ENCODE measurements at places on chromosomes 5 and 9.

DNA sequence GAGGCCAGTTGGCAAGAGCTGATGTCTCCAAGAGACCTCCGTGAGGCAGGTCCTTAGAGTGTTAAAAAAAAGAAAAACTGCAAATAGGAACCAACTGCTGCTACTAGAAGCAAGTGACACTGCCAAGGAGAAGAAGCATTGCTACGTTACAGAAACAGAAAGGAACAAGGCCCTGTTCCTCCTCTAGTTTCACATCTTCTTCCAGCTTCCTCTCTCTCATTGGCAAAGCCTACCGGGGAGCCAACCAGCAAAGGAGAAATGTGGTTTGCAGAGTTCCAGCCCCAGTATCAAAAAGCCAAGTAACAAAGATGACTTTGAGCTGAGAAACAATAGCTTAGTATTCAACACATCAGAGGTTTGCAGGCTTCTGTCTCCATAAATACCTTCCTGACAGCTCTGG lies 145.9 kb downstream of the PRELID2 start:
- no peak for DNase-seq

- no peak for DNase-seq
Observed at GRCh38 chr9:121233906-121234831, 32.5 kb upstream of the RAB14 start.

- no peak for DNase-seq
Observed at GRCh38 chr9:98644011-98644410, 64.7 kb downstream of the GABBR2 start.

DNA sequence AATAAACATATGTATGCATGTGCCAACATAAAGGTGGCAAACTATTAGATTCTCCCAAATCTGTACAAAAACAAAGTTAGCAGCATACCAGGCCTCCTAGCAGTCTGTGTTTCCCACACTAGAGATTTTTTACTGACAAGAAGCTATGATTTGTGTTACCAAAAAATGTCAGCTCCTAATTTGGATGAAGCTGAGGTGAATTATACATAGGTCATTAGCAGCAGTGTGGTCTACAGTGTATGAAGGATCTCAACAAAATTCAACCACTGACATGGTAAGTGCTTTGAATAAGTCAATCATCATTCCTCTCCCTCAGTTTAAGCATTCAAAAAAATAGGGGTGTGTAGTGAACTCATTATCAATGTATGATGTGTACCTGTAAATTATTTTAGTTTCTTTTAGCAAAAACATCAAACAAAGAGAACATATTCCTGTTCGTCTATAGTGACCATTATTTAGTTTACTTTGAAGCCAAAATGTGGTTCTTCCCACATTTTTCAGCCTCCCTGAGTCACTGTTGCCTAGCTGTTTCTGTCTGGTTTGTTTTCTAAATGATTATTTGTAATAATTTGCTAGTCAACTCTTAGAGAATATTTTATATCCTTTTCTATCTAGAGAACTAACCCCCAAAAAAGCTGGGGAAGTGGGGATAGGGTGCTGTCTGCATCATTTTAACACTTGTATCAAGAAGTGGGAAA lies 52.1 kb upstream of the RGMB start:
- DNase-seq = no peak

DNA sequence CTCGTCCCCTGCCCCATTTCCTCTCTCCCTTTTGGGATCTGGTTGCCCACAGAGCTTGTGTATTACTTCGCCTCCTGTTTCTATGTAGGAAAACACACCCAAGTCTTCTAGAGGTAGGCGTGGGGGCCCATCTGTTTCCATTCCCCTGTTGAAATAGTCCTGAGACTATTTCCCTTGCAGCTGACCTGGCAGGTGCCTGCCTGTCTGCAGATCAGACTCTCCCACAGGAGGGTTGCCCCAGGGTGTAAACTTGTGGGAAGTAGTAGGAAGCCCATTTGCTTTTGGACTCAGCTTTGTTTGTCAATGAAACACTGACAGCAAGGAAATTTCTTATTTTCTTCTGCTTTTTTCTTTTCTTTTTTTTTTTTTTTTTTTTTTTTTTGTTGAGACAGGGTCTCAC lies 16.3 kb upstream of the GARNL3 start:
- no peak for DNase-seq

DNA sequence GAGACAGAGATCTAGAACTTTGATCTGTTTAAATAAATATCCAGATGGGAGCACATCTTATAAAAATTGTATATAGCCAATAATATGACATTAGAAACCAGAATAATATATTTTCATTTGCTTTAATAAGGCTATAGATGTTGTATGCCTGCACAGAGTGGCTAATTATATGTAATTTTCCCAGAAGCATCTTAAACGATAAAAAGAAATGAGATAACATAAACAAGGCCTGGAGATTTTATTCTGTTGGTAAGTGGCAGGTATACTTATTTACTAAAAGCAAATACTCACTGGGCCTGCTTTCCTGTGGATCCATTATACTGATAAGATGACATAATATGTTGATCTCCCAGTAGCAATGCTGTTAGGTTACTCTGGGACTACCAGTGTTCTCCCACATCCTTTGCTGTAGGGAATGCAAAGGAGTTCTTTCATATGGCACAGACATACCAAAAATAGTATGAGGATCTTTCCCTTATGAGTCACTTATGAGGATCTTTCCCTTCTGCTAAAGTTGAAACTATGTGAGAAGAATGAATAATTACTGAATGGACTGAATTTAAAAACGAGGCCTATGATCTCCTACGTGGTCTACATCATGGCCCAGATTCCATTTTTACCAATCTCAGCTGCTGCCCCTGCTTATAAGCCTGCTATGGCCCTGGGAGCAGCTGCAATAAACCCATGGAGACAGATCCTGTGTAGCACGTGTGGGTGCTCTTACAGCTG lies 112.1 kb downstream of the NUDT12 start:
- DNase-seq = no peak

DNA sequence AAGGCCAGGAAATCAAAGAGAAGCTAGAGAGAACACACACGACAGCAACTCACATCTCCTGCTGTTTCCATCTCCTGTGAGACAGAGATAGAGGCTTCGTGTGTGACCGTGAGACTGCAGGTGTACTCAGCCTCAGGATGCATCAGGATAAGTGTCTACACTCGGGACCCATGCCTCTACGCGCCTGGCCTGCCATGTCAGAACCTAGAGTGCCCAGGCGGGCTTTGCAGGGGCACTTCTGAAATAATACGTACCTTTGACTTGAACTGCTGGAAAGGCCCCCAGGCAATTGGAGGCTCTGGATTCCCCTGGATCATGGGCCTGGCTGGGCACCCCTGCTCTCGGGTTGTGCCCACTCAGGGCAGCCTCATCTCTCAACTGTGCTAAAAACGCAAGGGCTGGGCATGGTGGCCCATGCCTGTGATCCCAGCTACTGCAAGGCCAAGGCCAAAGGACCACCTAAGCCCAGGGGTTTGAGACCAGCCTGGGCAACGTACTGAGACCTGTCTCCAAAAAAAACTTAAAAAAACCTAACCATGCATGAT lies 13.0 kb downstream of the CLPTM1L start:
- DNase-seq = no peak

GRCh38 chr9:106675780-106676179 lies 187.2 kb upstream of the ZNF462 start:
- DNase-seq = no peak

DNA sequence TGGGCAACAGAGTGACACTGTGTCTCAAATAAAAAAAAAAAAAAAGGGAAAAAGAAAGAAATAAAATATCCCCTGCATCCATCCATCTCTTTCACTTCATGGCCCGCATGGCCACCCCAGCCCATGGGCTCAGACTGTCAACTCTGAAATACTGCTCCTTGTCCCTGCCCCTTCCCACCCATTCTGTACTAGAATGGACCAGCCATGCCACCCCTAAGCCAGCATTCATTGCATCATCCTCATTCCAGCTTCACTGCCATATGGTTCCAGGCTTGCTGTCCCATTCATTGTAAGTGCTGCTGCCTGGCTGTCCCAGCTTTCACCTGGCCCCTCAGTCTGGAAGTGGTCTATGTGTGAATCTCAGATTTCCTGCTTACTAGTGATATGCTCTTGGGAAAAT lies 46.2 kb downstream of the SPRY4 start:
- no peak for DNase-seq

GRCh38 chr5:126437721-126438120 lies 14.5 kb downstream of the GRAMD2B start:
- no peak for DNase-seq

DNA sequence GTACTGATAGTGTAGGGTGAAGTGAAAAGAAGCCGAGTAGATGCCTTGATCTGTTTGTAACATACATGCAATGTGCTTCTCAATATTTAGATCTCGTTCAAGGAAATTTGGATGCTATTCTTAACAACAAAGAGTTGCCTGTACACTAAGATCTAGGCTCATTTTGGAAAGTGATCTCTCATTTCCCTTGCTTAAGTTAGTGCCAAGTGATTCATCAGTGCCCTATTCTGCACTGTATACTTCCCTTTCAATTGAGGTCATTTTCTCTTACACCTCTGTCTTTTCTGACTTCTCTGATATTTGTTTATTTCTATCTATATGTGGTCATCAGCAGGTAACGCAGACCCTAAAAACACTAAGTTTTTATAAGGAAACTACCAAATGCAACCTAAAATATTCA lies 528.6 kb upstream of the PTPRD start:
- no peak for DNase-seq

DNA sequence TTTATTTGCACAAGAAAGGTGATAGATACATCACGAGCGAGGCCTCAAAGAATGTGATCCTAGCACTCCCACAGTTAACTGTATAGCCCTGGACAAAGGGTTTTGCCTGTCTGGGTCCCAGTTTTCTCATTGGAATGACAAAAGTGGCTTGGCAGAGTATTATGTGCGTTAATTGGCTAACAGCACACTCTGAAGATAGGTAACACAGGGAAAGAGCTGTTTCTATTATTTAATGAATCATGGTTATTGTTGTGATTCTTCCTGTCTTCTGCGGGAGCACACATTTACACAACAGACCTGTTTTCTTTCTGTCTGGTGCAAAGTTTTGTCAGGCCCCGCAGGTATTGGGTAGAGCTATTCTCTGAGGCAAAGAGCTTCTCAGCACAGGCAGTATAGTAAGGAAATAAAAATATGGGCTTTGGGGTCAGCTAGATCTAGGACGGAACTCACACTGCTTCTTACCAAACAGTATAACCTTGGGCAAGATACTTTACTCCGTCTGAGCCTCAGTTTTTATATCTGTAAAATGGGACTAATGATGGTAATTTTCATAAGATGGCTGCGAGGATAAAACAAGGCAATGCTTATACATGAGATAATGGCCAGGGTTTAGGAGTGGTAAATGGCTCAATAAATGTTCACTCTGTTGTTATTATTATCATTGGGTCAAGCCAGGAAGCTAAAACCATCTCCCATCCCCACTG lies 78.9 kb downstream of the PLAC8L1 start:
- no peak for DNase-seq

DNA sequence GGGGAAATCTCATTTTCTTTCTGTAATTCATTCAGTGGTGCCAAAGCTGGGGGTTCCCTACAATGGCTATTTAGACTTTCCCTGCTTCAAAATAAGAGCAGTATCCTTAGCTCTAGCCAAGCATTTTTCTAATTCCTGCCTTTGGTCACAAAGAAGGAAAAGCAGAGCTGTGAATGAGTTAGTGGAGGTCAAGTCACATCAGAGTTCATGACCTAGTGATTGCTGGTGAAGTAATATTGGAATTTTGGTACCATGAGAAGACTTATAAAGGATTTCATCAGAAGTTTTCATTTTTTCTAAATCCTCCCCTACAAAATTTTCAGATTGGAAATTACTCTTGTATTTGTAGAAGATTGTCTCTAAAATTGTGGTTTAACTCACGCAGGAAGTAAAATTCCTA lies 28.0 kb downstream of the DNAJC21 start:
- no peak for DNase-seq

GRCh38 chr9:71607461-71607881 lies 160.8 kb downstream of the CEMIP2 start:
- DNase-seq = no peak

- DNase-seq = no peak
Observed at GRCh38 chr9:19828576-19829109, 39.8 kb upstream of the SLC24A2 start.

- no peak for DNase-seq
Observed at GRCh38 chr5:61409568-61409967, 77.5 kb downstream of the ZSWIM6 start.

GRCh38 chr5:142568996-142569335 lies 116.9 kb downstream of the FGF1 start:
- no peak for DNase-seq

- no peak for DNase-seq
Observed at GRCh38 chr5:13508559-13508958, 435.9 kb downstream of the DNAH5 start.

- DNase-seq = no peak
Observed at GRCh38 chr5:97528941-97529340, 345.9 kb upstream of the RIOK2 start.

- no peak for DNase-seq
Observed at GRCh38 chr5:59188419-59189225, 605.7 kb downstream of the RAB3C start.

- DNase-seq = no peak
Observed at GRCh38 chr5:156174225-156174624, 152.7 kb upstream of the SGCD start.

GRCh38 chr5:129857116-129857515 lies 47.1 kb upstream of the CHSY3 start:
- no peak for DNase-seq

GRCh38 chr9:91131433-91131839 lies 230.3 kb downstream of the AUH start:
- DNase-seq = no peak

DNA sequence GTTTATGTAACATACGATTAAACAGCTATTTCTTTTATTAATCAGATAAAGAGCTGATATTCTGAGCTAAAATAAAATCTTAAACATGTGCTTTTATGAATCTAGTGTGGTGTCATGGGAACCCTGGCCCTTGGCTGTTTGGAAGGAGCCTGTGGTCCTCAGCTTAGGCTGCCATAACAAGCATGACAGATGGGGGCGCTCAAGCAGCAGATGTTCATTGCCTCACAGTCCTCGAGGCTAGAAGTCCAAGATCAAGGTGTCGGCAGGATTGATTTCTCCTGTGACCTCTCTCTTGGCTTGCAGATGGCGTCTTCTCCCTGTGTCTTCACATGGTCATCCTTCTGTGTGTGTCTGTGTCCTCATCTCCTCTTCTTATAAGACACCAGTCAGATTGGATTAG lies 448.2 kb downstream of the GADD45G start:
- no peak for DNase-seq

GRCh38 chr5:64637144-64637543 lies 53.2 kb upstream of the SHISAL2B start:
- DNase-seq = no peak

GRCh38 chr9:12740845-12741244 lies 34.0 kb upstream of the LURAP1L start:
- DNase-seq = no peak
